ENCODE measurements at places on chromosomes 1 and 21. TPM values are rescaled to one million over a fixed set of nuclear protein-coding genes. Genes with fewer than 3 reads are reported as not detected.

MAGI3 gene
- 18.9 TPM for total RNA-seq

CDC42SE1 gene
- total RNA-seq = 180 TPM

CTTNBP2NL gene
- 84.0 TPM for total RNA-seq

OR2L3 gene
- not detected for total RNA-seq

ARL8A gene
- 38.8 TPM for total RNA-seq

PLEKHA6 gene
- 3.7 TPM for total RNA-seq

DNAH14 gene
- 21.6 TPM for total RNA-seq

DNASE2B gene
- not detected for total RNA-seq

MXRA8 gene
- 0.64 TPM for total RNA-seq

FAM78B gene
- total RNA-seq = 1.3 TPM

RRP15 gene
- total RNA-seq = 11.7 TPM

NES gene
- 111 TPM for total RNA-seq

LCE2A gene
- not detected for total RNA-seq

VHLL gene
- not detected for total RNA-seq

LRRC71 gene
- total RNA-seq = 0.95 TPM

Data from endothelial cell (in vitro differentiated cells).